ENCODE measurements at places on chromosomes 2 and 18.

DNA sequence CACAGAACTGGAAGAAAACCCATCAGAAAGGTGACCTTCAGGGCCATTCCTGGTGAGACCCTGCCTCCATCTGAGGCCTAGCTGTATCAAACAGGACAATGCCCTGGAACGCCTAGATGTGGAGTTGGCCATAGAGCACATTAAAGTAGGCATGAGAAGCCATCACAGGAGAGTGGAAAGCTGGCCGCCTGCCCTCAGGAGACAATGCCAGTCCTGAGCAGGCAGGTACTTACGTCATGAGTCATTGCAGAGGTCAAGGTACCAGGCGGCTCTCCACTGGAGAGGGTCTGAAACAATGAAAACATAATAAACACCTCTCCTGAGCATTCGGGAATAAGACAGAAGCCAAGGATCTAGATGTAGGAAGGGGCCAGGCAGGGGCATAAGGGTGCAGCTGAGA is 68.6 kb downstream of the CCDC93 start:
- no peak for DNase-seq

GRCh38 chr2:228082571-228082970 is 98.9 kb downstream of the SPHKAP start:
- DNase-seq, result no peak

DNA sequence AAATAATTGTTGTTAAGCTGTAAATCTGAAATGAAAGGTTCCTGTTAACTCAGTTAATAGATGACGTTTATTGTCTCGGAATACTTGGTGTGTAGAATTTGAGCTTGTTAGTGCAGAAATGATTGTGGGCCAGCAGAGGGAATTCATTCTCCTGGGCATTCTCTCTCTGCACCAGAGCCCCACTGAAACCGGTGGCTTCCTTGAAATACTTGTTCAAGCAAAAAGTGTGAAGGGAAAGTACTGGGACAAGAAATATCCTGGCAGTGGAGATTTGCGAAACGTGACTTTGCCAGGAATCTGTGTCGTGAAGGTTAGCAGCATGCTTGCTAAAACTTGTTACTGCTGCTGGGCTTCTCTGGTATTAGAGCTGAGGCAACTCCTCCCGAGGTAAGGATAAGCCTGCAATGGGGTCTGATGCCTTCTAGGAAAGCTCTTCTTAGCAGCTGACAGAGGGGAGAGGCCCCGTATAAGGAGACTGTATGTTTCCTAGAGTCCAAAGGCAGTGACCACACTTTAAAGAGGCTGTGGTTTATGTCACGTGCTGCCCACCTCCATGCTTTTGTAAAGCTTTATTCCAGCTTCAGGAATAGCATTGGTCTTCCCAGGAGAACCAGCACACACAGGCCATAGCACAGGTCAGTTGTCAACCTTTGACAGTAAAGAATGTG is 2.0 kb downstream of the ITGA6 start:
- DNase-seq, result no peak

GRCh38 chr2:162058973-162059668 is 14.9 kb downstream of the DPP4 start:
- DNase-seq, result no peak

DNA sequence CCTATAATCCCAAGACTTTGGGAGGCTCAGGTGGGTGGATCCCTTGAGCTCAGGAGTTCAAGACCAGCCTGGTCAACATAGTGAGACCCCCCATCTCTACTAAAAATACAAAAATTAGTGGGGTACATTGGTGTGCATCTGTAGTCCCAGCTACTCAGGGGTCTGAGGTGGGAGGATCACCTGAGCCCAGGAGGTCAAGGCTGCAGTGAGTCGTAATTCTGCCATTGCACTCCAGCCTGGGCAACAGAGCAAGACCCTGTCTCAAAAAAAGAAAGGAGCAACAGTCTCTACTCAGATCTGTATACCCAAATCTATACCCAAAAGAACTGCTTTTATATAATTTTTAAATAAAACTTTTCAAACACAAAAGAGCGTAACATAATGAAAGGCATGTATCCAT is 5.5 kb upstream of the HSBP1L1 start:
- DNase-seq, result no peak

GRCh38 chr2:129716781-129717559 is 262.5 kb upstream of the RAB6C start:
- DNase-seq, result no peak

- DNase-seq, result no peak
Observed at GRCh38 chr2:149989447-149990063, 402.0 kb upstream of the MMADHC start.

DNA sequence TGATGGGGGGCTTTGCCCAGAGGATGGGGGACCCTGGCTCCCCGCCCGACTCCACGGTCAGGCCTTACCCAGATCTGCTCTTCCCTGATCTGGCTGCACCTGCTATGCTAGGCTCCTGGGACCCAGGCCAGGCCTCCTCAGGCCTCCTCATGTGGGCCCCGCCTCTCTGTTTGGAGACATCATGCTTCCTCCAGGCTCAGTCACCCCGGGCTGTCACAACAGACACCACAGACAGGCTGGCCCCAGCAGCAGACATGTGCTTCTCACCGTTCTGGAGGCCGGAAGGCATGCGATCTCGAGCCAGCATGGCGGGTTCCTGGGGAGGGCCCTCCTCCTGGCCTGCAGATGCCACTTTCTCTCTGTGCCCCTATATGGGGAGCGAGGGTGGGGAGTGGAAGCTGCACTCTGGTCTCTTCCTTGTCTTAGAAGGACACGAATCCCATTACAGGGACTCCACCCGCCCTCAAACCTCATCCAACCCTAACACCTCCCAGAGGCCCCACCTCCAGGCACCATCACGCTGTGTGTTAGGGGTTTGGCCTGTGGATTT is 10.8 kb upstream of the NEU4 start:
- DNase-seq, result no peak

- no peak for DNase-seq
Observed at GRCh38 chr2:84956334-84957297, 14.3 kb upstream of the KCMF1 start.

- DNase-seq, result no peak
Observed at GRCh38 chr2:239259603-239260298, 141.1 kb downstream of the HDAC4 start.

DNA sequence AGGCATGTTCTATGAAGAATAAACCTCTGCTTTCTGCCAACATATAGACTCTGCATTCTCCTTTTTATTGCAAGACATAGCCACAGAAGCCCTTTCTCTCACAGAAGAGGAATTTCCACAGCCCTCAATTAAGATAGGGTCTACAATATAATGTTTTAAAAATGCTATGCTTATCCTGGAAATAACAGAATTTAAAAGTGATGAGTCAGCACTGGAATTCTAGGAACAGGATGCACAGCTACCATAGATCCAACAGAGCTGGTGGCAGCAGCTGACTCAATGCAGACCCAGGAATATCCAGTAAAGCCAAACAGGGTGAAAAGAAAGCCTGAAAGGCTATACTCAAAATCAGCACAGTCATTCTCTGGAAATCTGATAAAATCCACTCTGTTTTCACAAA is 866.9 kb downstream of the TRIB2 start:
- DNase-seq, result no peak

DNA sequence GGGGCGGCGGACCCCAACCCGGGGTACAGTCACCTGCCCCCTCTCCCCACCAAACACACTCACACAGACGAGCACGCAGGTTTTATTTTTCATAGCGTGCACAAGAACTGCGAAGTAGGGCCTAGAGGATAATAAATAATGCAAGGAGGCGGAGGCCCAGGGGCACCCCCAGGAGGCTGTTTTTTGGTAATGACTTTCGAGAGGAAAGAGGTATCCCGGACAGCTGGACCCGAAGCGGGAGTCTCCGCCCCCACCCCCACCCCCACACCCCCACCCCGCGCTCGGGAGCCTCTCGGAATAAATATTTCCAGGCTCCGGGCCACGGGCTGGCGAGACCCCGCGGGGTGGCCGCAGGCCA is 3.4 kb downstream of the CYP26B1 start:
- no peak for DNase-seq

- DNase-seq, result no peak
Observed at GRCh38 chr2:232982926-232983668, 30.0 kb downstream of the NGEF start.

GRCh38 chr18:27057519-27058234 is 127.4 kb downstream of the CHST9 start:
- DNase-seq, result no peak

DNA sequence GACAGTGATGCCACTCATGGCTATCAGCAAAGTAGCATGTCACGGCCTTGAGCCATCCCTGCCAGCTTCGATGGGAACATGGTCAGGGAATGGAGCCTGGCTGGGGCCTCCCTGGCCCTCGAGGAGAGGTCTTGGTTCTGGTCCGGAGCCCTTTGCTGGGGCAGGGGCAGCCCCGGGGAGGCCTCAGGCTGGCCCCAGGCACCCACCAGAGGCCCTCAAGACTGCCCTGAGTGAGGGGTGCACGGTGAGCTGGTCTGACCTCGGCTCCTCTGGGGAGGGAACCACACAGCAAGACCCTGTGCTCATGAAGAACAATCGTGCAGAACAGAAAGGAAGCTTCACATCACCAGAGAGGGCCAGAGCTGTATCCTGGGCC is 75.2 kb upstream of the OTOS start:
- DNase-seq, result no peak
